GM03348 (cell line): ENCODE measurements at places on chromosomes 5 and 9.

- no peak for DNase-seq
Observed at GRCh38 chr9:15374310-15374709, 48.4 kb upstream of the SNAPC3 start.

- peak; percentile 21 for DNase-seq
Observed at GRCh38 chr5:119071561-119071995, 691 bp downstream of the DMXL1 start.

GRCh38 chr5:176436656-176437055 is 11.5 kb upstream of the FAF2 start:
- DNase-seq, result peak; percentile 48

DNA sequence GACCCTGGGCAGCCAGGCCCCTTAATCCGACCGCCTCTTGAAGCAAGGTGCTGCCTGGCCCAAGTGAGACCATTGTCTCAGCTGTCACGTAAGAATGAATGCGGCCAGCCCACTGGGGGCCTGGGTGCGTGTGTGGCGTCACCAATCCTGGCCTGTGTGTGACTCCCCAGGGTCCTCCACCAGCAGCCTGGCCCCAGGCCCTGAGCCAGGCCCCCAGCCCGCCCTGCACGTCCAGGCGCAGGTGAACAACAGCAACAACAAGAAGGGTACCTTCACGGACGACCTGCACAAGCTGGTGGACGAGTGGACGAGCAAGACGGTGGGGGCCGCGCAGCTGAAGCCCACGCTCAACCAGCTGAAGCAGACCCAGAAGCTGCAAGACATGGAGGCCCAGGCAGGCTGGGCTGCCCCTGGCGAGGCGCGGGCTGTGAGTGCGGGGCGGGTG is 124.2 kb downstream of the WNK2 start:
- DNase-seq, result no peak

DNA sequence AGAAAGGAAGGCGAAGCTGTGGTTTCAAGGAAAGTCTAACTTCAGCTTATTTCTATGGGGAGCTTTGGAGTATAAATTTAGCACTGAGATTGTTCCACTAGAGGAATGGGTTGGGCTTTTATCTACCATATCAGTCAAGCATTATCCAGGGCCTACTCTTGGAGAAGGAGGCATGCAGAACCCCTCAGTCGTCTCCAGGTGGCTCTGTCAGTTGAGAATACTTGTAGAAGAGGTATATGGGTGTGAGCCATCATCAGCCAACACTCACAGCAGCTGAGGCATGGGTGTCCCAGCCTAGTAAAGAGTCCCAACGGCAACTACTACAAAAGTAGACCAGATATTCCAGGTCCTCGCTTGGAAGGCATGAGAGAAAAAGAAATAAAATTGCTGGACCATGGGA is 548.5 kb upstream of the GRAMD2B start:
- DNase-seq, result no peak

DNA sequence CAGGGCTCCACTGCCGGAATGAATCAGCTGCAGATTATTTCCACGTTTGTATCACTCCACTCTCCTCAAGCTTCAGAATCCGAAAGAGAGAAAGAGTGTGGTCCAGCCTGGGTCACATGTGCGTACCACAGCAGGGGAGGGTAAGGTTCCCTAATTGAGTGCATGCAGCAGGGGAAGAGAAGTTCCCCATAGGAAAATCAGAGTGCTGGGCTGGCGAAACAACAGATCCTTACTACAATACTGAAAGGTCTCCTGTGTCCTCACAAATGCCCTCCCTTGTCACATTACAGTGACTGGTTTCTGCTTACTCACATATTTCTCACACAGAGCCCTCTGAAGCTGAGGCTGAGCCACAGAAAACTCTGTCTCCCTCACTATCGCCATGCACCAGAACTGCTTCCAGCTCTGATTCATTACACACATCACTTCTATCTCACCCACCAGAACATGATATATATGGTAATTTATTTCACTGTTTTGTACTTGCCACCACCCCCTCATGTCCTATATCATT is 532.2 kb upstream of the TUSC1 start:
- DNase-seq, result peak; percentile 41

DNA sequence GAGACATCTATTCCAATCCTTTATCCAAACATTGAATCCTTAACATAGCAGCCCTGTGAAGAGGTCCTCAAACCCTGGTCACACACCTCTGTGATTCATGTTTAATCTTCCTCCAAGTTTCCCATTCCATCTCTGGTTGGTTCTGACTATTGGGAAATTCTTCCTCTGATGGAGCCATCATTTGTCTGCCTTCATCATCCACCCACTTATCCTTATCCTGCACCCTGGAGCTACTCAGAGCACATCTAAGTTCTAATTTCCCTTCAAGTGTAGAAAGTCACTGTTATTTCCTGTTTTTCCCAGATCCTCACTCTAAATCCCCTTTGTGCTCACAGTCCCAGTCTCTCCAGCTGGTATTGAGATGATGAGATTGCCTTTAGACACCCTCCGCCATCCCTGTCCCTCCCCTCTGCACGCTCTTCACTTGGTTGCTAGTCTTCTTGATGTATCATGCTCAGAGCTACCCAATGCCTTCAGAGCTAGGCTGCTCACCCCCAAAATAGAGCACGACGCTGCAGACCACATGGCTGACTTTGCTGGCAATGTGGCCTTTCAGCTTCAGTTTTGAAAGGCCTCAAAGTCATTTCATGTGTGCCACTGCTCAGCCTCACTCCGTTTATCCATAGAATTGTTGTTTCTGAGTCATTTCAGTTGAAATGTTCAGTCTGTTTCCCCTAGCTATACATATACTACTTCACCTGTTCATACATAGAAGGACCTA is 154.3 kb downstream of the PALM2AKAP2 start:
- DNase-seq, result no peak

GRCh38 chr9:131282688-131283422 is 6.5 kb upstream of the FAM78A start:
- DNase-seq, result peak; percentile 48

GRCh38 chr9:9045572-9045971 is 1246.0 kb upstream of the DMAC1 start:
- no peak for DNase-seq

GRCh38 chr9:121085661-121086060 is 10.9 kb downstream of the CNTRL start:
- peak; percentile 46 for DNase-seq

DNA sequence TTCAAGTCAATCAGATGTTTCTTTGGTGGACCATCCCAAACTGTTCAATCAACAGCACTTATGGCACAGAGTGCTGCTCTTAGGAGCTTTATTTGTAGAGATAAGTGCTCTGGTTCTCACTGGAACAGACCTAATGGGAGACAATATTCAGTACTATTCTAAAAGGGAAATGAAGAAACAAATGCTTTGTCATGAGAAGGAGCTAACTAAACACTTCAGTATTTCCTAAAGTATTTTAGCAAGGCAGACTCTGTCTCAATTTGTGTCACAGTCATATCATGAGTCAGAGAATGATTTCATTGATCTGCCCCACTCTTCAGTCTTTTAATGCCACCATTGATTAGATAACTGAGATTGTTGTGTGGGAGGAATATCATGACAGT is 175.3 kb downstream of the SLF1 start:
- DNase-seq, result peak; percentile 64
